Stimulated activated CD8-positive, alpha-beta memory T cell treated with anti-CD3 and anti-CD28 coated beads, Interleukin-15, amount 100 ng/mL, for 4 hours (primary cell): ENCODE measurements at places on chromosomes 1 and 21.

GRCh38 chr1:36948606-36949005, 85.7 kb downstream of the GRIK3 start:
- DNase-seq, result no peak

DNA sequence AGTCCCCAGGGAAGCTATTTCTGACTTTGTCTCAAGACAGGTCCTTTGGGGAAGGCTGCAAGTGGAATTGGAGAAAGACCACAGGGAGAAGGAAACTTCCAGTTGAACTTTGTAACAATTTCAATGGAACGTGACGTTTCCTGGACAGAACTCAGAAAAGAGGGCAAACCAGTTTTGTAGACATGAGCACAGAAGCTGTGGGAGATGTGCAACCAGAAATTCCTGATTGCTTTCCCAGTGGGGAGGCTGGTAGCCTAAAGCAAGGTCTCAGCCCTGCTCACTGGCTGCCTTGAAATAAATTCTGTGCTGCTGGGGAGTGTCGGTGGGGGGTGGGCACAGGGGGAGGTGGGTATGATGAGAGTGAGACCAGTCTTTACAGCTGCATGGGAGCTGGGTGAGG, 1206.7 kb upstream of the ADGRL2 start:
- no peak for DNase-seq

- DNase-seq, result no peak
Observed at GRCh38 chr1:83999316-83999819, 436 bp upstream of the TTLL7 start.

GRCh38 chr1:191034132-191034531, 556.5 kb upstream of the BRINP3 start:
- DNase-seq, result no peak

DNA sequence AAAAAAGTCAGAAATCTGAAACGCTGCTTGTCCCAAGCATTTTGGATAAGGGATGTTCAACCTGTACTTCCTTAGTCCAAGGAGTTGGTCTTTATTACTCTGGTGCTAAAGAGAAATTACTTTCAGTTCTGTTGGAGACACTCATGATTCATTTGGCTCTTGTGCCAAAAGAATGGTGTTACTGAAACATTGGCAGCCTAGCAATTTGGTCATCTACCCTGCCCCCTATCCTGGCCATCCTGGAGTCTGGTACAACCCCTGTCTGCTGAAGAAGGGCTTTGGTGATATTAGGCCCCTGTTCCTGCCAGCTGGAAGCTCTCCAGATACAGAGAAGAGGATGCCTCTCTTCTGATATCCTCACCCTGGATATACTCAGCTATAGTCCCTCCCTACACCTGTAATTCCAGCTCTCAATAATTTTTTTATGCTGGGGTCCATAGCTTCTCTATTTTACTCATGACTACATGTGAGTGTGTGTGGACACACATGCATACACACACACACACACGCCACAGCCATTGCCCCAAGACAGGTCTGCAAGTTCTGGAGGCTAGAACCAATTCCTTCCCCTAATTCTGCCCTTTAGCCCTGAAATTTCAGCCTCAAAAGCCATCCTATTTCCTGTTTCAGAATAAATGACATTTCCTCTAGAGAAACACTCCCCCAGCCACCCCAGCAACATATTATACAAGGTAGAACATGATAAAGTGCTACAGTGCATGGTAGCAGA, 40.0 kb downstream of the LHX8 start:
- DNase-seq, result no peak
